ENCODE measurements at places on chromosomes 3 and 15. TPM values are rescaled to one million over a fixed set of nuclear protein-coding genes. Genes with fewer than 3 reads are reported as not detected.

- no peaks in the 10 kb centered on the region for H3K36me3 ChIP-seq
- H3K27me3 ChIP-seq = no peaks in the 10 kb centered on the region
- H3K27ac ChIP-seq = no peak overlapping the region
- no peak overlapping the region for H3K4me3 ChIP-seq
- no peaks in the 10 kb centered on the region for H3K4me1 ChIP-seq
- no peak for DNase-seq
These were observed 39.9 kb upstream of the CCNL1 start for GRCh38 chr3:157199841-157200240.

DNA sequence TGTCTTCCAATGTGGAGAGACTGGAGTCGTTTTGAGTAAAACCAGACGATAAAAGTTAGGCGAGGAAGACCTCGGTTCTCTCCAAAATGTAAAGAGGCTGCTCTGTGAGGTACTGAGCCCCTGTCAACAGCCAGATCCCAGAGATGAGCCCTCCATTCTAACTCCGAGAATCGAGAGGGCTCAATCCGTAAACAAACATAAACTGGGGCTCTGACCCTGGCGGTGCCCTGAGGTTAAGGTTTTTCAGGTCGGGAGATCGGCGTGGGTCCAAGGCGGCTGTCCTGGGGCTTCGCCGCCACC is 417 bp downstream of the TBCCD1 start:
- H3K4me1 ChIP-seq = peaks cover 5% of the 10 kb centered on the region
- peak overlapping the region; percentile 96 for H3K4me3 ChIP-seq
- no peaks in the 10 kb centered on the region for H3K36me3 ChIP-seq
- peak overlapping the region; percentile 87 for H3K27ac ChIP-seq

GRCh38 chr3:75101329-75102147 is 487.1 kb upstream of the CNTN3 start:
- H3K27me3 ChIP-seq = no peaks in the 10 kb centered on the region
- H3K4me3 ChIP-seq = no peak overlapping the region
- DNase-seq = no peak

GRCh38 chr3:79109754-79110153 is 658.0 kb downstream of the ROBO1 start:
- H3K4me3 ChIP-seq = no peak overlapping the region
- no peak for DNase-seq
- H3K27ac ChIP-seq = no peak overlapping the region
- no peaks in the 10 kb centered on the region for H3K36me3 ChIP-seq

- H3K4me3 ChIP-seq = no peak overlapping the region
- no peak overlapping the region for H3K27ac ChIP-seq
- no peaks in the 10 kb centered on the region for H3K36me3 ChIP-seq
- no peak for DNase-seq
- no peaks in the 10 kb centered on the region for H3K4me1 ChIP-seq
These were observed 206.8 kb upstream of the STRIT1 start for GRCh38 chr3:155500194-155500818.

- H3K4me3 ChIP-seq = no peak overlapping the region
- no peak for DNase-seq
- H3K36me3 ChIP-seq = no peaks in the 10 kb centered on the region
These were observed 31.1 kb downstream of the TSPAN3 start for GRCh38 chr15:77039848-77040247.

The CHRM5 gene
- not detected for total RNA-seq

The PPP2R3A gene
- 10.4 TPM for total RNA-seq

The NTRK3 gene
- total RNA-seq = 13.8 TPM

DNA sequence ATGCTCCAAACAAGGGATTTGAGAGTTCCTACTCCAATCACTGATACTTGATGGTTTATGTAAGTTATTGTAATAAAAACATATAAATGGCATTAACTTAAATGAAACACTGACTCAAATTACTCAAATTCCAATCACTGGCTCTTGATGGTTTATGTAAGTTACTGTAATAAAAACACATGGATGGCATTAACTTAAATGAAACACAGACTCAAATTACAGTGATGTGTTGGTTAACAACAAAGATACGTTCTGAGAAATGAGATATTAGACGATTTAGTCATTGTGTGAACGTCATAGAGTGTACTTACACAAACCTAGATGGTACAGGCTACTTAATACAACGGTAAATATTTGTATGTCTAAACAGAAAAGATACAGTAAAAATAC is 6.6 kb downstream of the MOBP start:
- no peak overlapping the region for H3K4me3 ChIP-seq
- H3K27me3 ChIP-seq = no peaks in the 10 kb centered on the region
- no peak for DNase-seq
- no peak overlapping the region for H3K27ac ChIP-seq
- no peaks in the 10 kb centered on the region for H3K36me3 ChIP-seq

- H3K36me3 ChIP-seq = no peaks in the 10 kb centered on the region
- no peaks in the 10 kb centered on the region for H3K4me1 ChIP-seq
- DNase-seq = no peak
- H3K4me3 ChIP-seq = no peak overlapping the region
These were observed 8.6 kb upstream of the PPM1L start for GRCh38 chr3:160747422-160747821.

The SH3GL3 gene
- not detected for total RNA-seq

The COMMD4 gene
- 63.6 TPM for total RNA-seq

The KLF15 gene
- 44.2 TPM for total RNA-seq

All from breast epithelium (tissue), 4 donors.